ENCODE measurements at places on chromosomes 6 and 20.

DNA sequence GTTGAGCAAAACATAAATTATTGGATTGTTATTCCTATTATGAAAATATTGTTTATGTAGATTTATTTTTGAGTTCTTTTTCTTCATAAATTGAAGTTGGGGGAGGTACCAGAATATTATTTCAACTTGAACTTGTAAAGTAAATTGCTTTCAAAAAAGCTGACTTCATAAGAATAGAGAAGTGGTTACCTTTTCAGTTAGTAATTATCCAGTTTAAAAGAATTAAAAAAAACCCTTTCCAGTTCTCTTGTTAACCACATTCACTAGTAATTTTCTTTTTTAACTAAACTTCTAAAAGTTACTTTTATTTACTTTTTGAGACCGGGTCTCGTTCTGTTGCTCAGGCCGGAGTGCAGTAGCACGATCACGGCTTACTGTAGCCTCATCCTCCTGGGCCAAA is 124.3 kb downstream of the CDKAL1 start:
- no peak for DNase-seq

GRCh38 chr6:123118811-123119210 is 122.8 kb downstream of the CLVS2 start:
- DNase-seq: no peak

GRCh38 chr20:34175879-34176278 is 63.8 kb upstream of the EIF2S2 start:
- no peak for DNase-seq

DNA sequence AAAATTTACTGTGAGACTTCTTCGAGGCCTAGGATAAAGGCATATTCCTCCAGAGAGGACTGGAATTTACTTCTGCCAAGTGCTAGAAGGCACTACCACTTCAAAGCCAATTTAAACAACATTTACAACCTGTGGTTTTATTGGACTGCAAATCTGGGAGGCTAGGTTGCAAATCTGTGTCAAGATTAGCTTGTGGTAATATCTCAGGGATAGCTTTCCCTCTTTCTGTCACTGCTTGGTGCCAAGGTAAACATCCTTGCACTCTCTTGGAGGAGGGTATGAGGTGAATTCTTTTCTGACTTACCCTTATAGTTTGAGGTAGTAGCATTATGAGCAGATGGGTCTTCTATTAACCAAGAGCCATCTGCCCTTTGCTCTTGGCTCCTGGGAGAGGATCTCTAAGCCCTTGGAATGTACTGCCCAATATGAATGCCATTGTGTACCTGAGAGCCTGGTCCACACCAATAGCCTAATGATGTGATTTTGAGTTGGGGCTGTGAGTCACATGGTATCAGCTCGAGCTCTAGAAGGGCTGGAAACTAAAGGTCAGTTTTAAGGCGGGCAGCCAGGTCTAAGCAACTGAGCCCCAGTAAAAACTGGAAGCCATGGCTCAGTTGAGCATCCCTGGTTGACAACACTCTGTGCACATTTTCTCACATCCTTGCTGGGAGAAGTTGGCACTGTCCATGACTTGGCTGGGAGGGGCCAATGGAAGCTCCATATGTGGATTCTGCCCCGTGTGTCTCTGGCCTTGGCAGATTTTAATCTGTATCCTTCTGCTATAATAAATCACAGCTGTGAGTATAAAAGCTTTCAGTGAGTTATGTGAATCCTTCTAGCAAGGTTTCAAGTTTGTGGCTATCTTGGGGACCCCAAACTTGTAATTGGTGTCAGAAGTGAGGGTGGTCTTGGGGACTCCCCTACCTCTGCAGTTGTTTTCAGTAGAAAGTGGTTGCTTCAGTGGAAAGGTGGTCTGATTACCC is 188.1 kb downstream of the UBE3D start:
- no peak for DNase-seq

DNA sequence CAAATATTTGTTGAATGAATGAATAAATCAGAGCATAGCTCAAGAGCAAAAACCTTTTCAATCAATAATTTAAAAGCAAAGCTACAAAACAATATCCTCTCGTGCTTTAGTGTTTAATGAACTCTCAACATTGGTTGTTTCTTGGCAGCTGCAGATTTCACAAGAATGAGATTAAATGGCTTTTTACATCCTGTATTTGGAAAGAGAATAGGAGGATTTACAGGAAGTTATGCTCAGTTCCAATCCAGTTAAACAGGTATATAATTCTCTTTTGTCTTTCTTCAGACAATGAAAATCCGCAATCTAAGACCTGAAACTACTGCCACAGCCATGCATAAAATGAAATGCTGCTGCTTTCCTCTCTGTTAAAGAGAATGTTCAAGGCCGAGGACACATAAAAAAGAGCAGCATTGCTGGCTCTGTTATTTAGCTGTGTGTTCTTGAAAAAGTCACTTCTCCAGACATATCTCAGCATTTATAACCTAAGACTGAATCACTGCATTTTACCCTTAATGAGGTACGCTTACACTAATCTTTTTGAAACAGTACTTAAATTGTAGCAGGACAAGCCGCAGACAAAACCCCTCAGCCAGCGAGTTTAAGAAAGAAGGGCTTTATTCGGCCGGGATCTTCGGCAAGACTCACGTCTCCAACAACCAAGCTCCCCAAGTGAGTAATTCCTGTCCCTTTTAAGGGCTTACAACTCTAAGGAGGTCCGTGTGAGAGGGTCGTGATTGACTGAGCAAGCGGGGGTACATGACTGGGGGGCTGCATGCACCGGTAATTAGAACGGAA is 3.6 kb downstream of the C6orf52 start:
- no peak for DNase-seq

- DNase-seq: no peak
Measured at GRCh38 chr6:218153-219018, 73.9 kb upstream of the DUSP22 start.

GRCh38 chr6:167799033-167799821 is 27.5 kb upstream of the AFDN start:
- DNase-seq: no peak

GRCh38 chr6:141758430-141758829 is 374.3 kb upstream of the GJE1 start:
- no peak for DNase-seq

- peak; percentile 18 for DNase-seq
Measured at GRCh38 chr6:82364087-82365015, 734 bp downstream of the TPBG start.

DNA sequence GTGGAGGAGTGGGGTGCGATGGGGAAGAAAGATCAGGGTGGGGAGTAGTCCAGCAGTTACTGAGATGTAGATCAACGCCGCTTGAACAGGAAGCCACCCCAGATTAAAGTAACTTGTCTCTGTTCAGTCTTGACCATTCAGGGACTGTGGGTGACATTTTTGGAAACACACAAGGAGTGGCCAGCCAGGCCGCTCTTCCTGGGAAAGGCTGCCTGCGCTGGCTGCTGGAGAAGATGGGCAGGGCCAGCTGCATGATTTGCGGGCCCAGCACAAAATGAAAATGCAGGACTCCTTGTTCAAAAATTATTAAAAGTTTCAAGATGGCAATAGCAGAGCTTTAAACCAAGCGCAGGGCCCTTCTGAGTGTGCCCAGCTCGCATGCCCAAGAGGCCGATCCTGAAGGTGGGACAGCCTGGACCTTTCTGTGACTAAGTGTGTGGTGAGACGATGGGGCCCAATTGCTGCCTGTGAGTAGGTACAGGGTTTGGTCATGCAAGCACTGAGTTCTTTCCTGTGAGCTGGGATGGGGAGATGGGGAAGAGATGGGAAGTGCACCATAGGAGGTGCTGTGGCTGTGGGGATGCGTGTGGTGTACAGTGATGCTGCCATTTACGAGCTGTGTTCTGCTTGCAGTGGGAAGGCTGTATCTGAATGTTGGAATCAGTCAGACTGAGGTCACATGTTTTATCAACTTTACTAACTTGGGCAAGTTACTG is 51.3 kb downstream of the DAAM2 start:
- no peak for DNase-seq

GRCh38 chr6:6926856-6927255 is 180.9 kb upstream of the RREB1 start:
- DNase-seq: no peak

GRCh38 chr6:26476896-26477295 is 19.1 kb downstream of the BTN2A1 start:
- no peak for DNase-seq

- DNase-seq: no peak
Measured at GRCh38 chr6:102841060-102841459, 1447.6 kb downstream of the GRIK2 start.

DNA sequence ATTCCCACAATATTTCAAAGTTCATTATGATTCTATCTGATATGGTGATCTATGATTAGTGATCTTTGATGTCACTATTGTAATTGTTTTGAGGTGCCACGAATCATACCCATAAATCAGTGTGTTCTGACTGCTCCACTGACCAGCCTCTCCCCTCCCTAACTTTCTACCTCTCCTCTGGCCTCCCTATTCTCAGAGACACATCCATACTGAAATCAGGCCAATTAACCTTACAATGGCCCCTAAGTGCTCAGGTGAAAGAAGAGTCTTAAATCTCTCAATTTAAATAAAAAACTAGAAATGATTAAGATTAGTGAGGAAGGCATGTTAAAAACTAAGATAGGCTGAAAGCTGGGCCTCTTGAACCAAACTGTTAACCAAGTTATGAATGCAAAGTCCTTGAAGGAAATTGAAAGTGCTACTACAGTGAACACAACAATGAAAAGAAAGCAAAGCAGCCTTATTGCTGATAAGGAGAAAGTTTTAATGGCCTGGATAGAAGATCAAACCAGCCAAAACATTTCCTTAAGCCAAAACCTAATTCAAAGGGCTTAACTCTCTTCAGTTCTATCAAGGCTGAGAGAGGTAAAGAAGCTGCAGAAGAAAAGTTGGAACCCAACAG is 196.9 kb upstream of the SHLD1 start:
- DNase-seq: no peak

DNA sequence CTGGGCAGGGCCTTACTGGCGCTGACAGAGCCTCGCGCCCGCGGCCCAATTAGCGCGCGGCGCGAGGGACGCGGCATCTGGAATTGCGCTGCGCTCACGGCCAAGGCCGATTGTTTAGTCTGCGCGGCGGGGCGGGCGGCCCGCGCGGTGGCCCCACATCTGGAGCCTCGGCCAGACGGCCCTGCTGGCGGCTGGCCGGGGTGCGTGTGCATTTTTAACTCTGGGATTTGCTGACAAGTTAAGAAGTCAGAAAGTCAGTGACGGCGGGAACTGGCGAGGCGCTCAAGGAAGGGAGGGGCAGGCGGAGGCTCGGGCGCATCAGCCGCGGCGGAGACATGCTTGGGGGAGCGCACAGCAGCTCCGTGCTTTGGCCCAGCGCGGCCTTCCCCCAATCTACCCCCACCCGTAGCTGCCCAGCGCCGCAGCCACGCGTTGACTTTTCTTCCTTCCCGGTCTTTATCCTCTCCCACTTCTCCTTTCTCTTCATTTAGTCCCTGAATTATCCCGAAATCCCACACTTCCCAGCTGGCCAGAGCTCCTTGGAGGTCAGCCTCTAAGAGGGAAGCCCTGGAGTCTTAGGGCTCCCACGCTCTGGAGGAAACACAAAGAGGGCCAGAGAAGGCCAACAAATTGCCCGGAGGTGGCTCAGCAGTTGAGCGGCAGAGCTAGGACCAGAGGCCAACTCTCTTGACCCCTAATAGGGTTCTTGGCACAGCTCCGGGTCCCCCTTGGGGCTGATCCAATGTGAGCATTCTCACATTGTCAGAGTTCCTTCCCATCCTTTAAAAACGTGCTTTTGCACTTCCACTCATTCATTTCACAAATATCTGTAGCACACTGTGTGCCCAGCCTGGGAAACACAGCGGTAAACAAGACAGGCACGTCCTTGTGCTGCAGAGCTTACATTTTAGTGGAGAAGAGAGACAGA is 40.8 kb upstream of the FOXP4 start:
- peak; percentile 83 for DNase-seq

DNA sequence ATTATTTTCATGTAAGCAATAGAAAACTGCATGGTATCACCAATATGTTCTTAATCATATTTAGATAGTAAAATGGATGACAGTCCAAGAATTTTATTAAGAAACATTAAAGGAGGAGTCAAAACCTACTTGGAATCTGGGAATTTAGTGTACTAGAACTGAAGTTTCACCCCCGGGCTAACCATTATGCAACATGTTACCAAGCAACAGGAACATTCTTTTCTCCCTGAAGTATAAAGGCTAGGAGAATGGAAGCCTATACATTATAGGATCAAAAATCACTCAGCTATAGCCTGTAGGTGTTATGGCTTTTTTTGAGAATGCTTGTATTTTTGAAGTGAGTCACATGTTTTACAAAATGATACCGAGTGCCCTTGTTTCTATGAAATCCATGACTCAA is 538.3 kb downstream of the GRIK2 start:
- DNase-seq: no peak

DNA sequence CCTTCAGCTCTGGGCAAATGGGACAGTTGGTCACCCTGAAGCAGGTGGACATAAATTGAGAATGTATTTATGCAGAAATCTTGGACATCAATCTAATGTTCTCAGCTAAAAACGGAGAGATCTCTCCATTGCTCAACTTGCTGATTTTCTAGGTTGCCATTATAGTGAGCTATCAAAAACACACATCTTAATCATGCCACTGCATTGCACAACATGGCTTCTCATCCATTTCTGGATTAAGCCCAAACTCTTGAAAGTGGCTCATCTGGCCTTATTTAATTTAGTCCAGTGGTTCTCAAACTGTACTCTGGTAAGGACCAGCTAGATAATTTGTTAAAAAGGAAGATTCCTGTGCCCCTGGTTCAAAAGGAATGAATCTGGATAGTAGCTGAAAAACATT is 324.9 kb upstream of the CITED2 start:
- DNase-seq: no peak

DNA sequence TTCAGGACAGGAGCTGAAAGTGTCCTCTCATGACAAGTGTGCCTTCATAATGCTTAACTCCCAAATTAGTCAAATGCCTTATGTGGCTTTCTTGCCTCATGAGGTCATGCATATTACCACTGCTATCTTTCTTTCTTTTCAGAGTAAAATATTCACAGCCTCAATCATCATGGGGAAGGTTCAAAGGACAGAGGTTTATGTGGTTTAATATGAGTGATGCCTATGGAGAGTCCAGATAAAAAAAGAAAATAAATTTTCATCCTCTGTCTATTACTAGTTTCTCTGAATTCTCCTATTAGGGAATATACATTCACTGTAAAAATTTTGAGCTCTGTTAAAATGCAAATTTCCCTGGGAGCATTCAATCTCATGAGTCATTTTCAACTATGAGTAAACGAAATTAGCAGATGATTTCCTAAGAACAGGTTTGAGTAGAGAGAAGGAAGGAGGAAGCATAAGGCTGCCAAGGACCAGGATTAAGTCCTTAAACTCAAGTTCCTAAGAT is 396.9 kb upstream of the ADGRB3 start:
- DNase-seq: no peak

DNA sequence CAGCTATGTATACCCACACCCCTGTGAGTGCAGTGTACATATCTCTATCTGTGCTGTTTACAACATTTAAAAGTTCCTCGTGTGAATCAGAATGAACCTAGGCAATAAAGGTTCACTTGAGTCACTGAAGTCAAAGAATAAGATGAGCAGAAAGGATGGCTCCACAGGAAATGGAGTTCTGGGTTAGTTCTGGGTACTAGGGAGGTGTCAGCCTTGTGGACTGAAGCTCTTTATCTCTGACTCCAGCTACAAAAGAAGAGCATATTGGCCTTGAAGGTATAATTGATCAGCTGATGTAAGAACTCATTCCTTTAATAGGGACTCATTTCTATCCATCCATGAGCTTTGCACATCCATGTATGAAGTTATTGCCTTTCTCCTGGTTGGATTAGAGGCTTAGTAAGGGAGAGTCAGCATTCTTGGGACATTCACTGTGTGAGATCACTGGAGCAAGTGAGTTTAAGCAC is 73.9 kb upstream of the BACH2 start:
- DNase-seq: no peak

- DNase-seq: no peak
Measured at GRCh38 chr20:3606021-3606420, 57.2 kb downstream of the GFRA4 start.
